ENCODE measurements at places on chromosomes 1 and 21. TPM values are rescaled to one million over a fixed set of nuclear protein-coding genes. Genes with fewer than 3 reads are reported as not detected.

NMNAT2 gene
- polyA plus RNA-seq, result 1.2 TPM

PARP1 gene
- polyA plus RNA-seq, result 98.0 TPM

MATN1 gene
- 0.98 TPM for polyA plus RNA-seq

TMEM82 gene
- polyA plus RNA-seq, result not detected

RHCE gene
- polyA plus RNA-seq, result 1.2 TPM

CLCA1 gene
- 0.05 TPM for polyA plus RNA-seq

BCAR3 gene
- 19.3 TPM for polyA plus RNA-seq

UBE2U gene
- not detected for polyA plus RNA-seq

MROH9 gene
- polyA plus RNA-seq, result not detected

PIGK gene
- polyA plus RNA-seq, result 31.4 TPM

LCE3D gene
- polyA plus RNA-seq, result not detected

AHDC1 gene
- 100.0 TPM for polyA plus RNA-seq

GRCh38 chr1:76254104-76255030, 179.8 kb downstream of the ST6GALNAC3 start:
- no peak for DNase-seq

DNA sequence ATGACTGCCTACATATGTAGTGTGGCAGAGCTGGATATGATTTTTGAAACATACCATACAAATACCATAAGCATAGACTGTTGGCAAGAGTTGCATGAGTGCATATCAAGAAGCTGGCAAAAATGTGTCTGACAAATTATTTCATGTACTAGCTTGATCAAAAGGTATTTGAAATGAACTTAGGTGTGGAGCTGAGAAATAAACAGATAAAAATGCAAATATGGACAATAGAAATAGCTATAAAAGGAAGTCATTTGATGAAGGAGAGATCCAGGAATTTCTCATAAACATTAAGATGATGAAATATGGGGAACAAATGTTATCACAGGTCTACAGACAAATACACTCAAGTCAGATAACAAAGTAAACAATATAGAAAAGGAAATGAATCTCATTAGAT, 609.1 kb downstream of the PTPRC start:
- no peak for DNase-seq

GRCh38 chr21:32282992-32283391, 4.1 kb upstream of the MIS18A start:
- no peak for DNase-seq

DNA sequence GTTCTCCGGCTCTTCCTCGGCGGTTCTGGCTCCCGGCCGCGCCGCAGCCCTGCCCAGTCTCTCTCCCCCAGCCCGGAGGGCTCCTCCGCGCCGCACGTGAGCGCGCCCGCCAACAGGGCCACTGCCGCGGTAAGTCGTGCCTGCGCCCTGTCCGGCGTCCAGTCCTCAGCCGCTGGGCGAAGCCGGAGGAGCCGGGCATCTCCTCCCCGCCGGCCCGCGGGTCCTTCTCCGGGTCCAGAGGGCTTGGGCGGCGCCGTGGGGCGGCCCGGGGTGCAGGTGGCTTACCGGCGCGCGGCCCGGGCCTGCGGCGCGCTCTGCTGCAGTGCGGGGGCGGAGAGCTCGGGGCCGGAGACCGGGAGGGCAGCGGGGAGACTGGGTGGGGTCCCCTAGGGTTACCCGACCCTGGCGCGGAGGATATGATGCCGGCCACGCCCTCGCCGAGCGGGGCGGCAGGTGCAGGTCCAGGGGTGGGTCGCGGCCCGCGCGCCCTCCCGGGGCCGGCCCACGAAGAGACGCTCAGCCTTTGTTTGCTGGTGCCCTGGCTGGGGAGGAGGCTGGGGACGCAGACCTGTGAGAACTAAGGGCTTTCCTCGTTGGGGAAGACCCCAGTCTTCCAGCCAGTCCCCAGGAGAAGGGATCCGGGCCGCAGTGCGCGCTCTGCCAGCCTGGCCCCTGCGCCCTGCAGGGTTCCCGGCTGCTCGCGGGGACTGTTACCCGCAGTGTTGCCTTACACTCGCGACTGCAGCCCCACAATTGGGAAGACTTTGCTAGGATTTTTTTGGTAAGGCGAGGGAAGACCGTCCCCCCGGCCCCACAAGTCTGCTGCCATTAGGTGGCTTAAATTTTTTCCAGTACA, at the start of gene DOP1B:
DOP1B (plus strand) TSS at position 10 of the 856 bp plus-strand sequence. CDS start 7,910 bp downstream, outside the sequence.
- DNase-seq, result no peak

DNA sequence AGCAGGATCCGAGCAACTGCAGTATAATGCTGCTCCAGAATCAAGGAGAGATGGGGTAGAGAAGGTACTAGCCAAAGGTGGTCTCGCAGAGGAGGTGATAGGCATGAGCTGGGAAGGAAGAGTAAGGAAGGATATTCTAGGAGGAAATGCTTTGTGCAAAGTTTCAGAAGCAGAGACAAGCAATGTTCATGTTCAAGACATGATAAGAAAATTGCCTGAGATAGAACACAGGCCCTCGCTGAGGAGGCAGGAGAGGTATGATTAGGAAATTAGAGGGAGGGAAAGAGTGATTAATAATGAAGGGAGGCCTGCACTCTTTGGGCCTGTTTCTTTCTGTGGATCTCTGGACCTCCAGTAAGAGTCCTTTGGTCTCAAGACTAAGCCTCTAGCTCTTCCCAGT, 12.9 kb upstream of the ETV3 start:
- DNase-seq, result no peak

- DNase-seq, result peak; percentile 59
These were observed 8.4 kb upstream of the SLC19A1 start for GRCh38 chr21:45550522-45551210.

DNA sequence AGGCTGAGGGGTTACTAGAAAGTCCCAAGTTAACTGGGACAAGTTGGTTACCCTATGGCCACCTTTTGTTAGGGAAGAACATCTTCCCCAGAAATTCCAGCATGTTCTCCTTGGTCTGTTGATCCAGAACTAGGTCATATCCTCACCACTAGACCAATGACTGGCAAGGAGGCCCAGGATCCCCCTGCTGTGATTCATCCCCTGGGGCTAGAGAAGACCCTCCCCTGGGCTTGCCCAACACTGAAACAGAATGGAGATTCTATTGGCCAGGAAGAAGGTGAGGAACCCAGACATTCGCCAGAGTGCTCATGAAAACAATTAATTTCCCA, 90.1 kb upstream of the SIM2 start:
- no peak for DNase-seq

- DNase-seq, result no peak
These were observed 1.5 kb downstream of the CASP9 start for GRCh38 chr1:15522551-15522950.

- no peak for DNase-seq
These were observed 144.5 kb upstream of the TMEM51 start for GRCh38 chr1:15008783-15009729.

GRCh38 chr1:22978299-22978698, 5.6 kb upstream of the LACTBL1 start:
- peak; percentile 33 for DNase-seq

DNA sequence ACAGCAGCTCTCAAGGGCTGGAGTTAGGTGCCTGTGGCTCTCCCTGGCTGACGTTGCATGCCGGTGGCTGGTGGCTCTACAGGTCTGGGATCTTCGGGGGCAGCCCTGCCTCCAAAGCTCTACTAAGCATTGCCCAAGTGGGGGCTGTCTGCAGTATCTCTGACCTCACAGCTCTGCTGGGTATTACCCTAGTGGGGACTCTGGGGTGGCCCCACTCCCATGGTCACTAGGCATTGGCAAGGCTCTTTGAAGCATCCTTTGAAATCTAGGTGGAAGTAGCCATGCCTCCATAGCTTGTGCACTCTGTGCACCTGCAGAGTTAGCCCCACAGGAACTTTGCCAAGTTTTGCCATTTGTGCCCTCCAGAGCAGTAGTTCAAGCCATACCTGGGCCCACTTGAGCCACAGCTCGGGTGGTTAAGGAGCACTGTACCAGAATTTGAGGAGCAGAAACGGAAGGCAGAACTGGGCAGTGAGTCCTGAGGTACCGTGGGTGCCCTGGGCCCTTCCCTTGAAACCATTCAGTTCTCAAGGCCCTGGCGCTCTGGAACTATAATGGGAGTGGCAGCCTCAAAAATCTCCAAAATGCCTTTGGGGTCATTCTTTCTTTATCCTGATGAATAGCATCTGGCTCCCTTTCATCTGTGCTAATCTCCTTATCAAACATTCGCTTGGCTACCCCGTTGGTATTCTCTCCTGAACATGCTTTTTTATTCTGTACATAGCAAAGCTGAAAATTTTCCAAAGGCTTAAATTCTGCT, 15.4 kb downstream of the GJA4 start:
- DNase-seq, result no peak

- DNase-seq, result peak; percentile 75
These were observed 173.4 kb downstream of the TOMM20 start for GRCh38 chr1:234955107-234955731.

GRCh38 chr1:203178821-203179666, 3.4 kb upstream of the MYBPH start:
- DNase-seq, result no peak

DNA sequence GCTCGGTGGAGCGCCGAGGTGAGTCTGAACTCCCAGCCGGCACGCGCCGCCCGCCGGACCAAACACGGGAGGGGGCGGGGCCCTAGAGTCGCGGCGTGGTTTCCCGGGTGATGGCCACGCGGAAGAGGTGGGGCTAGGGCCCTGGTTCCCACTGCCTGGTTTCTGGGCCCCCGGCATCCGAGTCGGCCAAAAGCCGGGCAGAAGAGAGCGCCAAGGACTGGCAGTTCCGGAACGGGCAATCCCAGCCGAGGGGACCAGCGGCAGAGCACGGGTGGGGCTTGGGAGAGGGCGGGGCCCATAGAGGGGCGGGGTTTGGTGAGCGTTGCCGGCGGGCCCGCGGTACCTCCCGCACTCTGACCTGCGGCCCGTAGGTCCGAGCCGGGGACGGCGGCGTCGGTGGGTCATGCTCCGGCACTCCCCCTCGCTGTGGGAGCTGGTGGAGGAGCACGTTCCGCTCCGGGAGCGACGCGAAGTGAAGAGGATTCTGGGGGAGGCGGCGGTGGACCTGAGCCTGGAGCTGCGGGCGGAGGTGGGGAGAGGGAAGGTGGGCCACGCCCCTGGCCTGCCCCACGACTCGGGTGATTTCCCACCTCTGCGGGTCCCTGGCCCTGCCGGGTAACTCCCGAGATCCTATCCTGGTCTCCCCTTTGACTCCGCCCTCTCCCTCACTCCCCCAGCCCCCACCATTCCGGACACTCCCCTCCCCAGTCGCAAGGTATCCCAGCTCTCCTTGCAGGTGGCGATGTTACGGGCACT, at the start of gene CCDC24:
CCDC24 (plus strand) TSS at position 124 of the 756 bp plus-strand sequence; CDS start at position 404, 280 bp downstream.
- peak; percentile 42 for DNase-seq

DNA sequence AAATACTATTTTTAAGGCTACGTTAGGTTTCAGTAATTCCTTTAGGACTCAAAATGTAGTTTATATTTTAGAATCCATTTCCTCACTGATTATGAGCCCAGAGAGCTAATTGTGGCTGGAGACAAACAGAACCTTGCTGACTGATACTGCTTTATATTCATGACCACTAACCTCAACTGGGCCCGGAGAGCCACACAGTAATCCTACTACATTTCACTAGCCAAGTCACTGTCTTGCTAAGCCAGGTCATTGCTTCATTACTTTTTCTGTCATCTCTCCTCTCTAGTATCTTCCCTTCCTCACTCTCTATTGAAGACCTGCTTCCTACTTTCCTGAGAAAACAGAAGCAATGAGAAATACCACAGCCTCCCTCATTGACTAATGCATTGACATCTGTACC, 24.7 kb downstream of the IL23R start:
- no peak for DNase-seq

DNA sequence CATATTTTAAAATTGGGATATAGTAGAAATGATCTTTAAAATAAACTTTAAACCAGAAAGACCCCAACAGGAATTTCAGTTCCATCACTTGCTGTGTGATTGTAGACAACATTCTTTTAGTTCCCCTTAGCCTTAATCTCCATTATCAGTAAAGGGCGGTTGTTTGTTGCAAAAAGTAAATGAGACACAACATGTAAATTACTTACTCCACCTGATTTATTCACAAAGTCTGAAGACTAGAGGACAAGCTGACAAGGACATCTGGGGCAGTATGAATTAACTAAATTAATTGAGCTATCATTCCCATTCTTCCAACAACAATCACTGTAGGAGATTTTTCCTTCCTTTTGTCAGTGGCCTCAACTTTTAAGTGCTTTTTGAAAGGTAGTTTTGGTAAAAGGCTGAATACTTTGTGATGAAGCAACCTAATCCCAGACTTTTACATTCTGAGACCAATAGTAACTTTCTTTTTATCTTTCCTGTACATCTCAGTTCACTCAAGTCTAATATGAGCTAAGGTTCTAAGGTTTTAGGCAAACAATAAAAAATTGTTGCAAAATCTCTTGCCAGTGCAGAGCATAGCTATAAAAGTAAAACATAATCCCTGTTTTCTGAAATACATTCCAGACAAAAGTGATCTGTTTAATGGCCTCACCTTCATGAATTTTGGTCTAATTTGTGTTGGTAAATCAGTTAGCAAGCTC, 6.2 kb downstream of the SLC19A2 start:
- no peak for DNase-seq

- DNase-seq, result no peak
These were observed 85.6 kb downstream of the WDR4 start for GRCh38 chr21:42793774-42794173.

DNA sequence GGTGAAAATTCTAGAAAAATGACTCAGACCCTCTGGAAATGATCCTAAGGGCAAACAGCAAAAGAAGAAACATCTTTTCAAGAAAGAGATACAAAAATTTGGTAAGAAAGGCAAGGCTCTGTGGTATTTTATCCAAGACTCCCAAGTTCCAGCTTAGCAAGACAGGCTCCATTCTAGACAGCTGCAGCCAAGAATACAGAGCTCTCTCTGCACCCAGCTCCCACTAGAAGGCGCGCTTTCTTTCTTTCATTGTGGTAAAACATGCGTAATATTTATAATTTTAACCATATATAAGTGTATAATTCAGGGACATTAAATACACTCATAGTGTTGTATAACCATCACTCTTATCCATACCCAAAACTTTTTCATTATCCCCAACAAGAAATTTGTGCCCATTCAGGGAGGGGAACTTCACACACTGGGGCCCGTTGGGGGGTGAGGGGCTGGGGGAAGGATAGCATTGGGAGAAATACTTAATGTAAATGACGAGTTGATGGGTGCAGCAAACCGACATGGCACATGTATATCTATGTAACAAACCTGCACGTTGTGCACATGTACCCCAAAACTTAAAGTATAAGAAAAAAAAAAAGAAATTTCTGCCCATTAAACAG, 2.2 kb upstream of the HFM1 start:
- no peak for DNase-seq

GRCh38 chr1:156091610-156092009, 9.3 kb upstream of the MEX3A start:
- DNase-seq, result no peak

DNA sequence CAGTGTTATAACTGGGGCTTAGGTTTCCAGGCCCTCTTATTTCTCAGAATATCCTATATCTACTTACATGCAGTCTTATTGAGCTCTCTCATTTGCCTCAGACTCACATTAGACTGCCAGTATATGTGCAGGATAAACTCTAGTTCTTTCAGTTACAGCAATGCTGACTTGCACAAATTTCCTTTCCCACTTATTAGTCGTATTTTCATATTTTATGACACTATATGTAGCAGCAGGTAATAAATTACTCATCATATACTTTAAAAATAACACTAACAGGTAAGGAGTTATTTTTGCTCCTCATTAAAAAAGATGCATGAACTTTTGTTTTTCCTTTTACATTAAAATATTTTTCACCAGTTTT, 65.7 kb downstream of the GADD45A start:
- no peak for DNase-seq

Measured in muscle of back (tissue), 13 donors.